Gastrocnemius medialis (tissue), 4 donors: ENCODE measurements at places on chromosomes 6 and 20.

DNA sequence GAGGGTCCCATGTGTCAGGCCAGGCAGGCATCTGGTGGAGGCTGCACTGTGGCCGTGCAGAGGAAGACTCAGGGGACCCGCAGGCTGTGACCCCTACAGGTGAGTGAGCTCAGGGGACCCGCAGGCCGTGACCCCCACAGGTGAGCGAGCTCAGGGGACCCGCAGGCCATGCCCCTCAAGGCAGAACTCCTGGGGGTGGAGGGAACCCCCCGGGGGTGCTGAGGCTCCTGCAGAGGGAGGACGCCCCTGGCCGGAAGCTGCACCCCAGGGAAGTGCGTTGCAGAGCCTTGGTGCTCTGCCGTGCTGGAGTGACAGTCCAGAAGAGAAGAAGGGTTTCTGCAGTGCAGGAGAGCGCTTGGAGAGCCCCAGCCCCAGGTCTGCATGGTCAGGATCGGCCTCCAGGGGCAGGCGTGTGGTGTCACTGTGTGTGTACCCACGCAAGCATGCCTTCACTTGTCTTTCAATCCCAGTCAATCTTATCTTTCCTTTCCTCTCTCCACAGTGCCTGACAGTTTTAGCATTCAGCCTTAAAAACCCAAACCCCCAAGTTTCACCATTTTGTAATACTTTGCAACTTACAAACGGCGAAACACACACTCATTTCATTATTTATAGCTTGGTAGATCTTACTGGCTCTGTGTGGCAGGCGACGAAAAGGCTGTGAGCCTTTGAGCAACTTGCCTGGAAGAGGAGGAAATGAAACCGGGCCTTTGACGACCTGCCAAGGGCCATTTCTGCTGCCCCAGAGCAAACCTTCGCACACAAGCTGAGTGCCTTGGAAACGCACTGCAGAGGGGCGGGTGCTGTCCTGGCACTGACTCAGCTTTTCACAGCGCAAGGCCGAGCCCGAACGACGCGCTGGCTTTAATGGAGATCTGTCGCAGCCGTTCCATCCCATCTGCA lies 101.4 kb upstream of the AGPAT4 start:
- H3K27me3 ChIP-seq, result no peaks in the 10 kb centered on the region
- peaks cover 7% of the 10 kb centered on the region for H3K4me1 ChIP-seq
- no peak overlapping the region for H3K27ac ChIP-seq
- peak; percentile 58 for DNase-seq
- peak overlapping the region; percentile 21 for H3K4me3 ChIP-seq
- H3K36me3 ChIP-seq, result no peaks in the 10 kb centered on the region

- DNase-seq, result no peak
- no peak overlapping the region for H3K27ac ChIP-seq
- H3K4me3 ChIP-seq, result no peak overlapping the region
- H3K4me1 ChIP-seq, result no peaks in the 10 kb centered on the region
Measured at GRCh38 chr6:115582386-115582785, 478.3 kb downstream of the FRK start.

- no peak for DNase-seq
- H3K4me3 ChIP-seq, result no peak overlapping the region
- no peak overlapping the region for H3K27ac ChIP-seq
- H3K4me1 ChIP-seq, result no peaks in the 10 kb centered on the region
- no peaks in the 10 kb centered on the region for H3K27me3 ChIP-seq
Measured at GRCh38 chr6:118815495-118815894, 78.5 kb upstream of the ASF1A start.

GRCh38 chr20:19644085-19644484 lies 114.0 kb upstream of the RIN2 start:
- no peaks in the 10 kb centered on the region for H3K27me3 ChIP-seq
- no peak overlapping the region for H3K4me3 ChIP-seq
- no peak overlapping the region for H3K27ac ChIP-seq
- H3K4me1 ChIP-seq, result peaks cover 11% of the 10 kb centered on the region

DNA sequence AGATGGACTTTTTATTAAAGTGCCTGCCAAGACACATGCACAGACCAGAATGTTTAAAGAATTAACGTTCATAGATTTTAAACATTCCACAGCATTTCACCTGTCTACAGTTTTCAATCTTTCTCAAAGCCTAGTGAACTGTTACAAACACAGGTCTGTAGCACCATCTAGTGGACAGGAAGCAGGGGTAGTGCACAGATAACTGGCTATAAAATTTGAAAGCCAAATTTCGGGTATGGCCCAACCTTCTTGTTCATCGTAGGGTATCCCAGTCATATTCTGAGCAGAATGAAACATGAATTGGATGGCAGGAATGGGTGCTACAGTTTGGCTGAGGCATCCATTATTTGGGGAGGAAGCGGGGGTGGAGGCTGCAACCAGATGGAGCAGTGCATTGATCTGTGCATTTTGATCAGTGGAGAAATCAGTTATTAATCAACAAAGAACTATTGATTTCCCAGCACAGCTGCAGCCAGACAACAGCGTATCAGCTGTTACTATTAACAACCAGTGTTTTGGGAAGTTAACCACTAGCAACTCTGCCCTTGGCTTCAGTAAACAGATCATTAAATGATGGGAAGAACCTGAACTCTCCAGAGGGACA lies 56.1 kb upstream of the B3GAT2 start:
- no peaks in the 10 kb centered on the region for H3K4me1 ChIP-seq
- no peaks in the 10 kb centered on the region for H3K27me3 ChIP-seq
- no peak overlapping the region for H3K4me3 ChIP-seq
- no peak overlapping the region for H3K27ac ChIP-seq

DNA sequence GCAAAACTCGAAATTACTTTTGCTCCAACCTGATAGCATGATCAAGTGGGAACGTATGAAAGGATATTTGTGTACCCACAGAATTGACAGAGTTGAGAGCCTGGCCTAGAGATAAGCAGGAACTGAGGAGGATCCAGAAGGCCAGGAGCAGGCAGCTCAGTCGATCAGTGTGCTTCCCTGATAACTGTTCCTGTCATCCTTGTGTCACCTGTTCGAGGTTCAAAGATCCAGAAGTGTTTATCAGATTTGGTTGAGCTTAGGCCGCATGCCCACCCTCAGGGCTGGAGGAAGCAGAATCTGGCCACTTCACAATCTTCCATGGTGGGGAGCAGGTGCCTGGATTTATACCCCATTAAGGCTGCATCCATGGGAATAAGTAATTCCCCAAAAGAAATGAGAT lies 124.8 kb downstream of the QRSL1 start:
- no peak overlapping the region for H3K27ac ChIP-seq
- H3K4me1 ChIP-seq, result peaks cover 3% of the 10 kb centered on the region
- DNase-seq, result no peak
- H3K4me3 ChIP-seq, result no peak overlapping the region
- H3K36me3 ChIP-seq, result no peaks in the 10 kb centered on the region
- H3K27me3 ChIP-seq, result no peaks in the 10 kb centered on the region

DNA sequence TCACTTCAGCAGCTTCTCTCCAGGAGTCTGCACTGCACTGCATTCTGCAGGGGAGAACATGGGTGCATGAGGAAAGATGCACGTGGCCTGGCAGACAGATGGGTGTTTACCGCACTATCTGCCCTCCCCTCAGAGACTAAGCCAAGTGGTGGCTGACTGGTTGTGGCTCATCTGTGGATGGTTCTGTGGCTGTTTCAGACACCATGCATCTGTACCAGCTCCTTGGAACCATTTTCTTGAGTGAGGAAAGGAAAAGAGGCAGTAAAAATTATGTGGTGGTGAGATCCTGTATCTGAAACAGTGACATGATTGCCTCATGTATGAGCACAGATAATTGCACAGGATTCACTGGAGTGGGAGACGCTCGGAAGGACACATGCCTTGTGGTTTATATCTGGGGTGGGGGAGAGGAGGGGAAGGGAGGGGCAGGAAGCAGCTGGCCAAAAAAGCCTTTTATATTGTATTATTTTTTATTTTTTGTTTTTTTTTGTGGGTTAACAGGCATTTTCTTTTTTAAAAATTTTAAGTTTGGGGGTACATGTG lies 161.7 kb downstream of the ERMARD start:
- no peak overlapping the region for H3K27ac ChIP-seq
- no peaks in the 10 kb centered on the region for H3K36me3 ChIP-seq
- no peaks in the 10 kb centered on the region for H3K4me1 ChIP-seq

DNA sequence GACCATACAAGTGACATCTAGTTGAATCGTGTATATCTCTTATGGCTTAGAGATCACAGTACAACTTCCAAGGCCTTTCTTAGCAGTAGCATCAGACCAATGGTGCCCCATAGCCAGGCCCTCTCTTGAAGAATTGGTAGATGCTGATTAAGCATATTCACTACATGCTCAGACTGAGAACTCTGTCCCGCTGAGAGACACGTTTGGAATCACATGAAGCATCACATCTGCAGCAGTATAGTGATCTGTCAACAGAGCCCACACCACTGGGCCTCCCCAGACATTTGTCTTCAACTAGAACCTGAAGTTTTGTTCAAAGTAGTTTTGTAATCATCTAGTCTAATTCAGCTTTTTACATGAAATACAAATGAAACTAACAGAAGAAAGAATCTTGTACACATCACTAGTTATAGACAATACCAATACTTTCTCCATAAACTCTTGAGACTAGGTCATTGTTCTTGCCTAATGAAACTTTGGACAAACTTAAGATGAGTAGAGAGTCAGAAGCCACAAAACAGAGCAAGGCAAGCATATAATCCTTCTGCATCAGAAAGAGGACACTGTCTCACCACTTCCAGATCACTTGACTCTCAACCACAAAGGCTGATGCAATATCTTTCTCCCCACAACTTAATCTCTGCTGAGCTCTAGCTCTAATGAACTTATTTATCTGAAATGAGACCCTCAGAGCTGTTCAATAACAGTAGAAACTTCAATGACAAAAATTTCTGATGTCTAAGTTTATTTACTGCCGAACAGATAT lies 182.7 kb downstream of the TBX18 start:
- no peaks in the 10 kb centered on the region for H3K27me3 ChIP-seq
- H3K4me3 ChIP-seq, result no peak overlapping the region
- H3K4me1 ChIP-seq, result no peaks in the 10 kb centered on the region
- no peak for DNase-seq

DNA sequence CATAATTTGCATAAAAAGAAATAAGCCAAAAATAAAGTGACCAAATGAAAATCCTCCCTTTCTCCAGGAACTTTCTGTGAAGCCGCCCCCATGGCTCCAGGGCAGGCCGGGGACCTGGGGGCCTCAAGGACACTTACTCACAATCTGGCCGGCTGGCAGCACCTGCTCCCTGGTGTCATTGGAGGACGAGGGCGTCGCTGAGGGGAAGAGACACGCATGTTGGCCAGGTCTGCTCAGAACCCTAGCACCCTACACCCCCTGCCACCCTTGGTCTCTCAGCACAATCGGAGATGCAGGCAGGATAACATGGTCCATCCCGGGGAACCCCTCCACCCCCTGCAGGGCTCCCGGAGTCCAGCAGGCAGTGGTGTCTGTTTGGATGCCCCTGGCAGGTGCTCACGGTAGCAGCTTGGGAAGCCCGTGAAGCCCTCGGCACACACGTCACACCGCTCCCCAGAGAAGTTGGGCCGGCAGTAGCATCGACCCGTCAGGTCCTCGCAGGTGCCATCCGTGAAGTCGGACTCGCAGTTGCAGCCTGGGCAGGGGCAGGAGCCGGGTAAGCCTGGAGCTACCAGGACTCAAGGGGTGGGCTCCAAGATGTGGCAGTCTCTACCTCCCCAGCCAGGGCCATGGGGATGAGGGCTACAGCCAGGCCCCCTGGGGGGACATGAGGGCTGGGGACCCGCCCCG lies 21.3 kb downstream of the LAMA5 start:
- no peaks in the 10 kb centered on the region for H3K27me3 ChIP-seq
- peaks cover 11% of the 10 kb centered on the region for H3K4me1 ChIP-seq
- no peak overlapping the region for H3K4me3 ChIP-seq
- DNase-seq, result no peak
- no peak overlapping the region for H3K27ac ChIP-seq
- H3K36me3 ChIP-seq, result peaks cover 3% of the 10 kb centered on the region

- H3K36me3 ChIP-seq, result no peaks in the 10 kb centered on the region
- no peak overlapping the region for H3K4me3 ChIP-seq
- DNase-seq, result no peak
- H3K27me3 ChIP-seq, result no peaks in the 10 kb centered on the region
Measured at GRCh38 chr6:148598724-148599123, 148.1 kb upstream of the UST start.

DNA sequence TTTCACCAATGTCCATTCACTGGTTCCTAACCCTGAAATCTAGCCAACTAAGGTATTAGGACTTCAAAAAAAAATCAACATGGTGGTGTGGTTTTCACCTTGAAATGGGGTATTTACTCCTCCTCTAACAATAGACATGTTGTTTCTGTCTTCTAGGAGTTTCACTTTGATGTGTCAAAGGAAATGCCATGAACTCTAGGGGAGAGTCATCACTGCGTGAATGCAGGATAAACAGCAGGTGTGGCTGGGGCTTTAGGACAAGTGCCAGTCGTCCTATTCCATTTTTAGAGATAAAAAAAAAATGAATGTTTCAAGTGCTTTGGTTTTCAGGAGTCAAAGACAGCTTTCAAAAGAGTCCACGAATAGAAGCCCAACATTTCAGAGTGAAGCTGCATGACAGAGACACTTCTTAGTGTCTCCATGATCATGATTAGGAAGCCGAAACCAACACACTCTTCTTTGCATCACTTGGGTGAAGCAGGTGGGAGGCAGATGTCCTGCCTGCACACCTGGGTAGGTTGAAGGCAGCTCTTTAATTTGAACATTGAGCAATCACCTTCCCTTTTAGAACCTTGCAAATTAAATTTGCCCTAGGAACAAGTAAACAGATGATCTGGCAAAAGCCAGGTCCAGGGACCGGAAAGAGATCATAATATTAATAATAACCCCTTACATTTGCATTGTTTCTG lies 328.5 kb upstream of the PRDM1 start:
- H3K27ac ChIP-seq, result no peak overlapping the region
- H3K27me3 ChIP-seq, result no peaks in the 10 kb centered on the region
- no peaks in the 10 kb centered on the region for H3K4me1 ChIP-seq
- no peak for DNase-seq
- H3K4me3 ChIP-seq, result no peak overlapping the region

GRCh38 chr6:119350952-119351372 lies 1.4 kb upstream of the MAN1A1 start:
- peak overlapping the region; percentile 84 for H3K27ac ChIP-seq
- no peaks in the 10 kb centered on the region for H3K36me3 ChIP-seq
- H3K27me3 ChIP-seq, result peaks cover 2% of the 10 kb centered on the region
- peaks cover 7% of the 10 kb centered on the region for H3K4me1 ChIP-seq
- no peak for DNase-seq
